ENCODE measurements at places on chromosomes 4 and X.

- no peak for DNase-seq
These were observed 2595.3 kb downstream of the ARAP2 start for GRCh38 chr4:33649015-33649414.

DNA sequence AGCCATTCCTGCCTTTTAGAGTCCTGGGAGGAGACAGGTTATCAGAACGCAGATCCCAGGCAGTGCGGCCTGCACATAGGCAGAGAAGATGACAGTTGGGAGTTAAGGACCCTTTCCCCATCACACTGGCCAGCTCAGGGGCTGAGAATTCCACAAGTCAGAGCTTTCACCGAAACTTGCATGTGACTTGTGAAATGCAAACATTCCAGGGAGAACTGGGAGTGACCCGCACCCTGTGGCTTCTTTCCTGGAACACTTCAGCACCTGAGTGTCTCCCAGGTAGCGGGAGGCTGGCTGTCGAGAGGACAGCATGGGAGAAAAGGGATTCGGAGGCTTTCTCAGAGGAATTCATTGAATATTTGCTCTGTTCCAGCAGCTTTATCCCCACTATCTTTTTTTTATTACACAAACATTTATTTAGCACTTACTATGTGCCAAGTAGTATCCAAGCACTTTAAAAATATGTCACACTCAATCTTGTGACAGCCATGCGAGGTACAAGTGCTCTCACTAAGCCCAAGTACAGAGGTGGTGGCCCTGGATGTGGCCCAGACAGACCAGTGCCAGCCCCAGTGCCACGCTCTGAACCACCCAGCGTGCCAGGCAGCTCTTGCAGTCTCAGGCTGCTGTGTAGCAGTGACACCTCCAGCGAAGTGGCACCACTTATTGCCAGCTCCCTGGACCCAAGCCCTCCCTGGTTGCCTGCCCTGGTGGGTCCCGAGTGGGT lies 100.5 kb downstream of the PHKA2 start:
- no peak for DNase-seq

GRCh38 chrX:367349-367748 lies 19.4 kb downstream of the PPP2R3B start:
- no peak for DNase-seq

GRCh38 chr4:123652476-123652875 lies 255.9 kb downstream of the SPRY1 start:
- DNase-seq, result no peak

GRCh38 chr4:107721436-107722100 lies 1.5 kb upstream of the PAPSS1 start:
- no peak for DNase-seq

DNA sequence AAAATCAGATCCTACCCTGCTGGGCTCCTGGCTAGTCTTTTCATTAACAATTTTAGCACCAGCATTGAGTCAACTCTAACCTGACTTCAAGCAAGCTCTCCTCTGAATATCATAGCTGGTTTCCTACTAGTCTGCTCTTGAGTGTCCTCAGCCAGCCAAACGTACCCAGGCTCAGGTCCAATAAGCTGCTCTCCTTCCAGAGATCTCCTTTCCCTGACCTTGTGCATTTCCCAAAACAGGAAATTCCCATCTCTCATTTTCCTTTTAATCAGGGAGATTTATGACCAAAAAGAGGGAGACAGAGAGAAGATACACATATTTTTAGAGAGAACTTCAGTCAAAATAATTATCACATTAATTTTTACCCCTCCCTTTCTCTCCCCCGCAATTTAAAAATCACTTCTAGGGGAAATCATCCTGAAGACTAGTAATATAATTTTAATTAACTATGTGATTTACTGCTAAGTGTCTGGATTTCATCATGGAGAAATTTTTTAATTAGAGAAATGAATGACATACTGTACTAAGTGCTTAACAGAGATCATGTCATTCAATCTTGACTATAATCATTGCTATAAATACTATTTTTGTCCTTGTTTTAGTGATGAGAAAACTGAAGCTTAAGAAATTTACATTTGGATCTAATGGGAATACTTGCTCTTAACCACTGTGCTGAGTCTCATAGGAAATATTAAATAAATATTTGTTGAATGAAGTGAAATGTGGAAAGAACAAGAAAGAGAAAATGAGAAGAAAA lies 421.7 kb upstream of the INTU start:
- DNase-seq, result no peak

GRCh38 chr4:156958276-156959074 lies 13.1 kb downstream of the PDGFC start:
- no peak for DNase-seq

DNA sequence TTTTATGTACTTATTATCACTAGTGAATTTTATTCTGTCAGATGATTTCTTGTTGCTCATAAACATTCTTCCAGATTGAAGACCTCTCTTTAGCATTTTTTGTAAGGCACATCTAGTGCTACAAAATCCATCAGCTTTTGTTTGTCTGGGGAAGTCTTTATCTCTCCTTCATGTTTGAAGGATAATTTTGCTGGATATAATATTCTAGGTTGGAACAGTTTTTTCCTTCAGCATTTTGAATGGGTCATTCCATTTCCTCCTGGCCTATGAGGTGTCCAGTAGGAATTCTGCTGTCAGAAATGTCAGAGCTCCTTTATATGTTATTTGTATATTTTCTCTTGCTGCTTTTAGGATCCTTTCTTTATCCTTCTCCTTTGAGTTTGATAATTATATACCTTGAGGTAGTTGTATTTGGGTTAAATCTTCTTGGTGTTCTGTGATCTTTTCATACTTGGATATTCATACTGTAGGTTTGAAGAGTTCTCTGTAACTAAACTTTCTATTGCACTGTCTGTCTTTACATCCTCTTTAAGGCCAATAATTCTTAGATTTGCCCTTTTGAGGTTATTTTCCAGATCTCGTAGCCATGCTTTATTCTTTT lies 58.3 kb downstream of the PTPN13 start:
- no peak for DNase-seq

GRCh38 chrX:74232859-74233258 lies 71.1 kb upstream of the ZCCHC13 start:
- no peak for DNase-seq

DNA sequence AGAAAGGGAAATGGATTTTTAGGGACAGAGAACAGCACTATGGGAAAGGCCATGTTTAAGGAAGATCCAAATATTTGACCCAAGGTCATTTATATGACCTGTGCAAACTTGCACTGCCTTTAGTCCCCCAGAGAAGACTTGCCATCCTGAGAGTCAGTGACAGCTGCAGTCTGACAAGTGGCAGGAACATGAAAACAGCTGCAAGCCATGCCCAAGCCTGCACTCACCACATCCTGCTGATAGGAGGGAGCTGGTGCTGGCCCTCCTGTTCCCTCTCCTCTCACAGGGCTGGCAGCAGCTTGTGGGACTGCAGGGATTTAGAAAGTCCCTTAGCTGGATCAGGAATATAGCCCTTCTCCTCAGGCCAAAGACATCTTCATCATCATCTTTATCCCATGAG lies 187.7 kb downstream of the RAP1GDS1 start:
- DNase-seq, result no peak

GRCh38 chr4:112290341-112290740 lies 4.6 kb upstream of the TIFA start:
- no peak for DNase-seq

- DNase-seq, result no peak
These were observed 45.2 kb upstream of the CEP135 start for GRCh38 chr4:55903577-55903976.

DNA sequence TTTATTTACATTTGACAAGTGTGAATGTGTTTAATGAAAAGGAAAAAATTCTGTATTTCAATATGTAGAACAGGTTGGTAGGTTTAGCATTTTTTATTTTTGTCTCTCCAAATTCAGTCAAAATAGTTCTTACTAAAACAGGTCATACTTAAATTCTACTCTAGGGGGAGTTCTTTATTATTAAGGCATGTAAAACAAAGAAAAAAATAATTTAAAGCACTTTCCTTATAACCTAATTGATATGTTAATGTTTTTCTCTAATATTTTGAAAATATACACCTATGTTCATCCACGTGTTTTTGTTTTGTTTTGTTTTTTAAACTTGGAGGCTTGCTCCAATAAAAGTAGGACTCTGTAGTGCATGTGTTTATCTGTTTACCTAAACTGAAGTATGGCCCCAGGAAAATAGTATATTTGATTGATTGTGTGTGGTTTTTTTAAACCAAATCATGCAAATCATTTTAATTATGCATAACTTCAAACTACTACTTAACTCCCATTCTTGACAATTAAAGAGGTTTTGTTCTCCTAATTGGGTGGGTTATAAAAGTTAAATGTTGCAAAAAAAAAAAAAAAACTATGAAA lies 562.7 kb downstream of the RPA4 start:
- DNase-seq, result no peak

- no peak for DNase-seq
These were observed 123.4 kb upstream of the ATP6AP2 start for GRCh38 chrX:40457406-40457805.

GRCh38 chr4:146381263-146381872 lies 140.4 kb downstream of the SLC10A7 start:
- no peak for DNase-seq

DNA sequence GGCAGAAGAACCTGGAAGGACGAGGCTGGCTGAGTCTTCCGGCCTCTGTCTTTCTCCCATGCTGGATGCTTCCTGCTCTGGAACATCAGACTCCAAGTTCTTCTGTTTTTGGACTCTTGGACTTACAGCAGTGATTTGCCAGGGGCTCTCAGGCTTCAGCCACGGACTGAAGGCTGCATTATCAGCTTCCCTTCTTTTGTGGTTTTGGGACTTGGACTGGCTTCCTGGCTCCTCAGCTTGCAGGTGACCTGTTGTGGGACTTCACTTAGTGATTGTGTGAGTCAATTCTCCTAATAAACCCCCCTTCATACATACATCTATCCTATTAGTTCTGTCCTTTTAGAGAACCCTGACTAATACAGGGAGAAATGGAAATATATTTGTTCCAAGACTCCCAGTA lies 265.8 kb downstream of the PCDH18 start:
- DNase-seq, result no peak

DNA sequence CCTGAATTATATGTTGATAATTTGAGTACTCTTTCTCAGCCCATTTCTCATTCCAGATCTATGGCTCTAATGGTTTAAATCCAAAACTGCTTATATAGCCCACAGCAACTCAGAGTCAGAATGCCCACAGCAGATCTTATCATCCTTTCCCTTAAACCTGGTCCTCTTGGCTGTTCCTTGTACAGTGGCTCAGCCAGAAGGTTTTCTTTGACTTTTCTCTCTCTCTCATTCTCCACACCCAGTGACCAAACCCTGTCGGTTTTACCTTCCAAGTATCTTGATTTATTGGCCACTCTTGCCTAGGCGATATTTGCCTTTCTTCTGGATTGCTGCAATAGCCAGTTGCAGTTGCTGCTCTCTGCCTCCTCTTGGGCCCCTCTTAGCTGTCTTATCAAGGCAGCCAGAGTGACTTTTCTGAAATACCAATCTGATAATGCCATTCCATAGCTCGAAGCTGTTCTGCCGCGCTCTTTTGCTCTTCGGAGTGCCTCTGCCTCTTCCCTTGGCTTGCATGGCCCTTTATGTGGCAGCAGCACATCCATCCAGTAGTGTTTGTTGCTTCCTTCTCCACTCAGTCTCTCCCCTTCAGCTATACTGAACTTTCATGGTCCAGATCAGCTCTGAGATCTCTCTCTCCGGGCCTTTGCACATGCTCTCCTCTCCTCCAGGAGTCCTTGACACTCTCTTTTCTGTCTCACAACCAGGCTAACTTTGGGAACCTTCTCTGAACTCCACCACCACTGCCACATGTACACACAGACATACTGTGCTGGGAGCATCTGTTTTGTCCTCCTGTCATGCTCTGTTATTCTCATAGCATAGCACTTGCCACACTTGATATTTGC lies 11.8 kb downstream of the GAB1 start:
- no peak for DNase-seq

DNA sequence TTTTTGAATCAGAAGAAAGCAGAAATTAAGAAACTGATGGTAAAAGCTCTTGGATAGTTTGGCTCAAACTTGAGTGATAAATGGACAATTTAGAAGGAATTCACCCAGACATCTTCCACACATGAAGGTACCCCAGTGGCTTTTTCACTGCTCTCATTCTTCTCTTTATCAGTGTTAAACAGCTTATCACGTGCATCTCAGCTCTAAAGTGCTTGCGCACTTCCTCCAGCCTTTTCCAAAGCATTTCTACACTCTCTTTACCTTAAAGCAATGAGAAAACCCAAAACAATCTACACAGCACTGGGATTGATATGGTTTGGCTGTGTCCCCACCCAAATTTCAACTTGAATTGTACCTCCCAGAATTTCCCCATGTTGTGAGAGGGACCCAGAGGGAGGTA lies 509.1 kb upstream of the FAT1 start:
- DNase-seq, result no peak

- DNase-seq, result no peak
These were observed 112.6 kb upstream of the LCORL start for GRCh38 chr4:18134111-18134510.

- no peak for DNase-seq
These were observed 56.7 kb downstream of the ADGRG2 start for GRCh38 chrX:19065535-19065934.

GRCh38 chr4:36348403-36348938 lies 67.1 kb downstream of the DTHD1 start:
- DNase-seq, result no peak

GRCh38 chr4:189202182-189202868 lies 738.3 kb upstream of the FRG1 start:
- DNase-seq, result no peak

All from vagina (tissue), 2 donors.